Mesenchymal stem cell (in vitro differentiated cells and primary cell): ENCODE measurements at places on chromosomes 16 and 17.

DNA sequence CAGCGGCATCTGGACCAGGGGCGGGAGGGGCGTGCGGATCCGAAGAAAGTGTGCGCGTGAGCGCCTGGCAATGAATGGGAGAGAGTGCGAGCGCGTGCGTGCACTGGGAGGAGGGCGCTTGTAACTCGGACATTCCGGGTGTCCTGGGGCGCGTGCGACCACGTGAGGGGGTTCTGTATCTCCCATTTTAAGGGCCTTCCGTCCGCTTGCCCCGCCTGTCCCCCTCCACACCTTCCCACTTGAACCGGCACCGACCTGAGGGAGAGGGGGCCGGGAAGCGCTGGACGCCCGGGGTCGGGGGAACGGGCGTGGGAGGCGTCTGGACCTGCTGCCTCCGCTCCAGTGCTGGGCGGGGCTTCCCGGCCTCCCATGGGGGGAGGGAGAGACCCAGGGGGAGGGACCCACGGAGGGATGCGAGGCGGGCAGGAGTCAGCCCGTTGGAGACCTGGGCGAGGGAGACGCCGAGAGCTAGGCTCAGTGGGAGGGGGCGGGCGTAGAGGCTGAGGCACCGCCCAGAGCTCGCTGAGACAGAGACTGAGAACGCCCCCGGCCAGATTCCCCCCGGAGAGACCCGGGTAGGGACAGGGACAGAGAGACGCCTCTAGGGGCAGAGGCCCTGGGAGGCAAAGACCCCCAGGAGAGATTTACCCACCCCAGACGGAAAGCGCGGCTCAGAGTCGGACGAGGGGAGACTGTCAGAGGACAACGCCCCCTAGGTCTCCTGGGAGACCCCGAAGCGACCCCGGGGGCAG is at the start of gene KREMEN2:
Gene KREMEN2 (plus strand): TSS at position 553 of the 752 bp plus-strand sequence. CDS start 246 bp downstream, outside the sequence.
- peak; percentile 45 for DNase-seq

GRCh38 chr16:10494343-10495030 is 85.9 kb downstream of the EMP2 start:
- no peak for DNase-seq

- no peak for DNase-seq
These were observed 226.5 kb upstream of the GSE1 start for GRCh38 chr16:85386467-85387170.

GRCh38 chr16:85141491-85142128 is 29.3 kb upstream of the CIBAR2 start:
- DNase-seq: no peak

DNA sequence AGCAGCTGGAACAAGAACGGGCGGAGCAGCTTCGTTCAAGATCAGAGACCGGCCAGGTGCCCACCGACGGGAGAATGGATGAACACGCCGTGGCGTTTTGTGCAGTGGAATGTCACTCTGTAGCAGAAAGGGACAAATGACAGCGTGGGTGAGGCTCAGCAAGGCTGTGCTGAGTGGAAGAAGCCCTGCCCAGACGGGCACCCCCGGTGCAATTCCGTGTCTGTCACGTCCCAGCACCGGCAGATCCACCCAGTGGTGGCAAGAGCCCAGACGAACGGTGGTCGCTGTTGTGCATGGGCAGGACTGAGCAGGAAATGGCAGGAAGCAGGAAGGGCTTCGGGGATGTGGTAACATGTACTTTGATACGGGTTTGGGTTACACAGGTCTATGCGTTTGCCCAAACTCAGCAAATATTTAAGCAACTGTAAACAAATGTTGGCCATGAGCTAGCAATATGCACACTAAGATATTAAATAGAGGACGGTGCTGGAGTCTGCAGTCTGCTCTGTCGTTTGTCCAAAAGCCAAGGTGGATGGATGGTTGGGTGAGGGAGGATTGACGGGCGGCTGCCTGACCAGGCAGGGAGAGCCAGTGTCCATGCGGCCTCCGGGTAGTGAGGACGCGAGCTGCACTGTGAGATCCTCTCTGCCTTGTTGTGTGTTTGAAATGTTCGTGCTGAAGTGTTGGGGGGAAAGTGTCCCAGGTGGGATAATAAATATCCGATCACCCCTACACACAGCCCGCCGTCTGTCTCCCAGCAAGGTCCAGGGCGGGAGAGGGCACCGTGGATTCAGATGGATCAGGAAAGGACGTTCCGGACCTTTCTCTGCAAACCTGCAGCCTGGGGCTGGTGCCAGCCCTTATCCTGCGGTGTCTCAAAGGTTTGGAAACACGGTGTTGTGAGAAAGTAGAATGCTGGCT is 48.4 kb downstream of the COX4I1 start:
- DNase-seq: no peak

GRCh38 chr17:43827596-43827995 is 5.3 kb downstream of the MPP3 start:
- no peak for DNase-seq

DNA sequence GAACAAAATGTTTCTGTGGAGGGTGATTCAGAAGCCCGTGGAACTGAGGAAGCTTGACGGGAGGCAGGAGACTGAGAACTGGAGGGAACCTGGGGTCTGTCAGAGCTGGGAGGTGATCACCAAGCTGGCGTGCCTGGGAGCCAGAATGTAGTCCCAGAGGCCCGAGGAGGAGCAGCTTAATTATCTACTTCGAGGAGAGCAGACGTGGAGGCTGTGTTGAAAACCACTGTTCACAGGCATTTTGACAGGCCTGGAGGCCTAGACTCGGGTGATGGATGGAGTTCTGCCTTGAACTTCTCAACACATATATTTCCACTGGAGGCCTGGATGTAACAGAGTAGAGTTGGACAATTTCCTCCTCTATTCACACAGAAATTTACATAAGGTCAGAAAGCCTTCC is 177.7 kb upstream of the SALL1 start:
- DNase-seq: peak; percentile 35

DNA sequence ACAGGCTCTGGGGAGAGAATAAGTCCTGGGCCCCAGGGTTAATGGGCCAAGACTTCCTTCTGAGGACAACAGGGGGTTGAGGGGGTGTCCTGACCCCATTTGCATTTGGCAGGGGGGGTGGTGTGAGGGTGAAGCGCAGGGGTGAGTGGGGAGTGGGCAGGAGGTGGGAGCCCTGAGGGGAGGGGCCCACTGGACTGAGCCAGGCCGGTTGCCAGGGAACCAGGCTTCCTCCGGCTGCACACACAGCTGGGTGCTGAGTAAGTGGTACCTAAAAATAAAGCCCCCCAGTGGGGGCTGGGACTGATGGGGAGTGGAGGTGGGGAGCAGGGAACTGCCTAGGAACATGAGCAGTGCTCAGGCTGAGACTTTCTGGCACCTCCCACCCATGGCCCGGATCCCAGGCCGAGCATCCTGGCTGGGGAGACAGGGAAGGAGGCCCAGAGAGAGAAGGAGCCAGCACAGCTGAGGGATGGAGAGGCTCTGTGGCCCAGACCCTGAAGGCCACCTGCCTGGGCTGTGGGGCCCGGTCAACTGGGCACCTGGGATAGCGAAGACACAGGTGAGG is 7.5 kb upstream of the RASD1 start:
- no peak for DNase-seq

DNA sequence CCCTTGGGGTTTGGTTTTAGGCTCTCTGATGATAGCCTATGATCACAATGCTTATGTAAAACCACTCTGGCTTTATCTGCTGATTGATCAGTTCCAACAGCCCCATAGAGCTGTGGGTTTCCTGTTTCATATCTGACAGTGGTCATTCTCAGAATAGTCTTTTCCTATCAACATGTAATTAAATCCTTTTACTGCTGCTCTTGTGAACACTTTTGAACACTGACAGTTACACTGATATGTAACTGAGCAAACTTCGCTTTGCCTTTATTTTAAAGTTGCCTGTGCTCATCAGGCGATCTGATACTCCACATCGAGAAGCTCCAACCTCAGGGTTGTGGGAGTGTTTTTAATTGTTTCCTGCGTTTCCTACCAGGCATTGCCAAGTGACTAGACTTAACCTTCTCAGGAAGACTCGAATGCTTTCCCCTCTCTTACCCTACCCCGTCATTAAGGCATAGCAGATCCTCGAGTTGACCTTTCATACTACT is 17.3 kb upstream of the CLEC18B start:
- DNase-seq: no peak

DNA sequence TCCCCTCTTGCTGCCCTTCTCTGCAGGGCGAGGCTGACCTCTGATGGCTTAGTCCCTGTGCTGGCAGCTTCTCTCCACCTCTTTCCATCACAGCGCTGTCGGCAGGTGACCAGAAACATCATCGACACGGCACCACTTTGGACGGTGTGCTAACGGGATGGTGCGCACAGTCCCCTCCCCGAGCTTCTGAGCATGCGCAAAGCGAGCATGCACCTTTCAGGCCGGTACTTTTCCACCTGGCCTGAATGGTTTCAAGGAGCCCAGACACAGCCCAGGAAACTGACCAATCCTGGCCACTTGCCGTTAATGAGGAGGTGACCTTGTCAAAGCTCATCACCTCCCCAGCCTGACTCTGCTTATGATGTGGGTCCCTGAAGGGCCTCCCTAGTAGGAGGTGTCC is 54.8 kb downstream of the MGAT5B start:
- DNase-seq: no peak

DNA sequence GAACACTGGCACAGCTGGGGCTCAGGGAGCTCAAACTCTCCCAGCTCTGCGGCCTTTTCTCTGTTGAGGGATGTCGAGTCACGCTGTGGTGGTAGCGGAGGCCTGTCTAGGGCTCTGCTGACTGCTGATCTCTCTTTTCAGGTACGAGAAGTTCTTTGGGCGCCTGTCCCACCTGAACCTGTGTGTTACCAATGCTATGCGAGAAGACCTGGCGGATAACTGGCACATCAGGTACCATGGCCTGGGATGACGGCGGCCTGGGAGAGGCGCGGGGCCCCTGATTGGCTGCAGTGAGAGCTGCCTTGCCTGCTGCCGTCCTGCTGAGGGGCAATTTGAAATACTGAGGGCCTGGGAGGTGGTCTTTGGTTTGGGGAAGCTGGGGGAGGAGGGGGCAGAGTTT is 5.7 kb downstream of the ALG1 start:
- no peak for DNase-seq

GRCh38 chr16:5196204-5196603 is 98.6 kb upstream of the EEF2KMT start:
- DNase-seq: no peak

DNA sequence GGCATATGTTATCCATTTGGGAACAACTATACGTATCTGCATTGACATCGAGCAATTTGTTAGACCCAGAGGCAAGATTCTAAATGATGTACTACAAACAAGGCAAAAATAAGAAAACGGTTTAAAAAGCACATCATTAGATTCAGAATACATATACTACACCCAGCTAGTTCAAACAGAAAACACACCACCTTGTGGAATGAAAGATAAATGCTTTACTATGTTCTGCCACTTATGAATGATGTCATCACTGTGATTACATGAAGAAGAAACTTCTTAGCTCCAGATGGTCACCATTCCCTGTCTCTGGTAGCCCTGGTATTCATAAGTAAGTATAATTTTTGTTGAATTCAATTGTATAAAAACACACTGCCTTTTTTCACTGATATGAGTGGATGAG is 7.8 kb downstream of the NACA2 start:
- peak; percentile 69 for DNase-seq

GRCh38 chr16:2591476-2592240 is 53.8 kb downstream of the PDPK1 start:
- no peak for DNase-seq

- no peak for DNase-seq
These were observed 12.1 kb downstream of the UBN1 start for GRCh38 chr16:4859190-4859899.

GRCh38 chr17:68011199-68011665 is 15.0 kb upstream of the C17orf58 start:
- peak; percentile 38 for DNase-seq

DNA sequence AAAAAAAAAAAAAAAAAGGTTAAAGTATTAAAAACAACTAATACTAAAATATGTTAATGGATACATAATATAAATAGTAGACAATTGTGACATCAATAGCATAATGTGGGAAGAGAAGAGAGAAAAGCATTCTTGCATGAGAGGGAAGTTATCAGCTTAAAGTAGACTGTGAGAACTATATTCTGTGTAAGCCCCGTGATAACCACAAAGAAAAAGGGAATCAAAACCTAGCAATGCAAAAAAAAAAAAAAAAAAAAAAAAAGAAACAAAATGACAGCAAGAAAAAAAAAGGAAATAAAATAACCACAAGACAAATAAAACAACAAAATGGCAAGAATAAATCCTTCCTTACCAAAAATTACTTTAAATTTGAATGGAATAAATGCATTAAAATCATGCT is 39.8 kb upstream of the MYLK3 start:
- DNase-seq: no peak

- DNase-seq: no peak
These were observed 170.7 kb downstream of the SEC14L1 start for GRCh38 chr17:77311371-77311981.

DNA sequence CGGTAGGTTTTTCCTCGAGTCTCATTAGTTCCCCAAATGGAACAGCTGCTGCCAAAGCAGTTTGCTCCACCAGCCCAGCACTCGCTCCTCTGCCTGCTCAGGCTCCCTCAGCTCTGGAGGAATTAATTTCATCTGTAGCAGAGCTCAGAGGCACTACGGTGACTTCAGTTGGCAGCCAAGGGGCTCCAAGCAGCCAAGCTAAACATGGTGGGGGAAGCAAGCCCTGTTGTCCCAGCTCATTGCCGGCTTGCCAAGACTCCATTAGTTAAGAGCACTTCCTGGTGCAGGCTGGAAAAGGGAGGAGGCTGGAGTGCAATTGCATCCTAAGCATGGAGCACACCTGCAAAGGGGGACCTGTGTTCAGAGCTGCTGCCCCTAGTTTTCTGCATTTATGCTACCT is 78.7 kb upstream of the GPRC5B start:
- no peak for DNase-seq

DNA sequence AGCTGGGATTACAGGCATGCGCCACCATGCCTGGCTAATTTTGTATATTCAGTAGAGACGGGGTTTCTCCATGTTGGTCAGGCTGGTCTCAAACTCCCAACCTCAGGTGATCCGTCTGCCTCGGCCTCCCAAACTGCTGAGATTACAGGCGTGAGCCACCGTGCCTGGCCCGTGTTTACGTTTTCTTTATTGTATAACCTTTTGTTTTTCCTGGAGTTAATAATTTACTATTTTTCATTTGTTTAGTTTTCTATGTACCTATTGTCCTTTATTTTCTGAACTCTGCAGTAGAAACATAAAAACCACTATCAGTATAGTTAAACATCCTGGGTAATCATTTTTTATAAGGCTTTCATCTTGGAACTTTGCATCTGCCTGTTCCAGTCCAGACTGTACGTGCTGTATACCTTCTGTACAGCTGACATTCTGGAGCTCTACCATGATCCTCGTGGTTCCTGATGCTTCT is 73.6 kb downstream of the PPM1E start:
- DNase-seq: no peak

GRCh38 chr16:85360323-85361277 is 248.3 kb upstream of the CIBAR2 start:
- DNase-seq: peak; percentile 50

GRCh38 chr16:77225182-77225581 is 26.0 kb downstream of the SYCE1L start:
- no peak for DNase-seq

GRCh38 chr17:7742729-7743128 is 25.2 kb downstream of the DNAH2 start:
- DNase-seq: no peak

DNA sequence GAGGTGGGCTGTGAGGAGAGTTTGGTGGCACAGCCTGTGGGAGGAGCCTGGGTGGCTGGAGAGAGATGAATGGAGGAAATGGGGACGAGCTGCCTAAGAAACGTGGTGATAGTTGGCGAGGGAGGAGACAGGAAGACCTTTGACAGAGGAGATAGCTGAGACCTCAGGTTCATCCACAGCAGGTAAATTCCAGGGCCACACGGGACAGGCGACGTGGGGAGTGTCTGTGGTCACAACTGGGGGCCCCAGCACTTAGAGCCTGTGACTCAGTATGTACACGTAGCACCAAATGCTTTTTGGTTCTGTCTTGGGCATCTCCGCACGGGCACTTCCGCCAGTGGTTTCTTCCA is 7.7 kb downstream of the MINK1 start:
- no peak for DNase-seq

- no peak for DNase-seq
These were observed 46.6 kb upstream of the RPL38 start for GRCh38 chr17:74156878-74157277.
